Retina (tissue), 1 donor: ENCODE measurements at places on chromosomes 16 and 17.

DNA sequence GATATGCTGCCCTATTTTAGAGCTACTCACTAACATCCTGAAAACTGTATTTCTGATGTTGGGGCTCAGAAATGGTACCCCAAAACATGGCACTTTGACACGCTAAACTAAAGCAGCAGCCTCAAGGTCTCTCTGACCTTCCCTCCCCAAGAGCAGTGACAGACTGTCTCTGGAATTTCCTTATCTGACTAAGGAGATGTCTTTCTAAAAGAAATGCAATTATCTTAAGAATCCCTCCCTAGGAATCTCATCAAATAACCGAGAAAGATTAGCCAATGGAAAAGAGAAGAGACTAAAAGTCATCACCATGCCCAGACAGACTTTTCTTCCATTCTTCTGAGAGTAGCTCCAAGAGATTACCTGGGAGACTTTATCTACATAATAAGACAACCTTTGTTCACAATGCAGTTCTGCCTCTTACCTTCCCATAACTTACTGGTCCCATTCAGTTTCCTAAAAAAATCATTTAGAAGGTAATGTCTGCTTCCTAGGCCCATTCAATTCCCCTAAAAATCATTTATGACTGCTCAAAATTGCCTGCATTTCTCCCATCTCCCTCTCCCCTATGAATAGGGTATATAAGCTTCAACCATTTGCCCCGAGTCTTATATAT, 123.9 kb downstream of the CPPED1 start:
- no peak for DNase-seq

- no peak for DNase-seq
Measured at GRCh38 chr16:30895627-30896260, 670 bp upstream of the CTF1 start.

DNA sequence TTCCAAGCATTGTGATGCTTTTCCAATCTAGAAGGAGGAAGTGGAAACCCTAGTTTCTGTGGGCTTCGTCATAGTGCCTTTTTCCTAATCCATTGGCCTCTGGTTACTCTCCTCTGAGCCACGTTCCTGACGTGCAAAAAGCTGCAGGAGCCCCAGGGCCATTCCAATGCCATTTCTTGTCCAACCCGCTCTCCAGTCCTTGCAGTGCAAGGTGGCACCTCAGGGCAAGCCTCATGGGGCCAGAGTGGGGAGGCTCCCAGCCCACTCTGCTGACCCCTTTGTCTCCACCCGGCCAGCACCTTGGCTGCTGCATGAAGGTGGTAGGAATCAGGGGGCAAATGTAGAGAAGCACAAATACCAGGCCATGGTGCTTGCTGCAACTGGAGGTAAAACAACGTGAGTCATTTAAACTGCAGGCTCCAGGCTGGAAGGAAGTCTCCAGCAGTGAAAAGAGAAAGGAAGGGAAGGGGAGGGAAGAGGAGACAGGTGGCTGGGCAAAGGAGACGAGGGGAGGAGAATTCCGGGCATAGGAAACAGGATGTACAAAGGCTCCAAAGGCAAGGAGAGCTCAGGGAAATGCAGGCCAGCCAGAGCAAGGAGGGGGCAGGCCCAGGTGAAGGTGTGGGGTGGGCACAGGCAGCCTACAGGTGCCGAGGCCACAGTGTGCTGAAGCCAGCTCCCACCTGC, 168.2 kb upstream of the TNRC6C start:
- no peak for DNase-seq

DNA sequence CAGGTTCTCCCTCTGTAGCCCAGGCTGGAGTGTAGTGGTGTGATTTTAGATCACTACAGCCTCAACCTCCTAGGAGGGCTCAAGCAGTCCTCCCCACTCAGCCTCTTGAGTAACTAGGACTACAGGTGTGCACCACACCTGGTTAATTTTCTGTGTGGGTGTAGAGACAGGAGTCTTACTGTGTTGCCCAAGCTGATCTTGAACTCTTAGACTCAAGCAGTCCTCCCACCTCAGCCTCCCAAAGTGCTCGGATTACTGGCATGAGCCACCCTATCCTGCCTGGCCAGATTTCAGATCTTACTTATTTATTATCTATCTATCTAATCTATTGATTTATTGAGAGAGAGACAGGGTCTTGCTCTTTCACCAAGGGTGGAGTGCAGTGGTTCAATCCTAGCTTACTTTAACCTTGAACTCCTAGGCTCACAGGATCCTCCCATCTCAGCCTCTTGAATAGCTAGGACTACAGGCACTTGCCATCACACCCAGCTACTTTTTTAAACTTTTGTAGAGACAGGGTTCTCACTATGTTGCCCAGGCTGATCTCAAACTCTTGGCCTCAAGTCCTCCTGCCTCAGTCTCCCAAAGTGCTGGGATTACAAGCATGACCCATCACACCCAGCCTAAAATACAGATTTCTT, 61.8 kb downstream of the TUBD1 start:
- no peak for DNase-seq

DNA sequence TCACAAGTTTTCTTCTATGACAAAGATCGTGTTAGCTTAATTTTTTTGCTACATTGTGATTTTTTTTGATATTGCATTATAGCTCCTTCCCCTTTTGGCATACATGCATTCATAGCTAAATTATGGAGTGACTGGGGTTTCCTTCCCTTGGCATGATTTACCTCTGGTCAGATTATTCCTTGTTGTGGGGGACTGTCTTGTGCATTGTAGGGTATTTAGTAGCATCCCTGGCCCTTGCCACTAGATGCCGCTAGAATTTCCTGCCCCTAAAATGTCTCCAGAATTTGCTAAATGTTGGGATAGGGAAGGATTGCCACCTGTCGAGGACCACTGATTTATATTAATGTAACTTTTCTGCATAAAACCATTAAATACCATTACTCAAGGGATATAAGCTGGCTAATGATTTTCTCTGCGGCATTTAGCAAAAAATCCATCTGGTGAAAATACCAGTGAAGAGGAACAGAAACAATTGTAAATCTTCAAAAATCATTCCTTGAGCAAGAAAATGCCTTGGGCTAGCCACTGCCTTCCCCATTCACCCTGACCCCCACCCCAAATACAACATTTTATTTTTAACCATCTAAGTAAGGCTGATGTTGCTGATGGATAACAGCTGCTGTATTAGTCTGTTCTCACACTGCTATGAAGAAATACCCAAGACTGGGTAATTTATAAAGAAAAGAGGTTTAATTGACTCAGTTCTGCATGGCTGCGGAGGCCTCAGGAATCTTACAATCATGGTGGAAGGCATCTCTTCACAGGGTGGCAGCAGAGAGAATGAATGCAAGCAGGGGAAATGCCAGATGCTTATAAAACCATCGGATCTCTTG, 195.2 kb downstream of the MAP2K6 start:
- no peak for DNase-seq

GRCh38 chr17:12973496-12974004, 44.3 kb downstream of the ELAC2 start:
- DNase-seq, result peak; percentile 83
